Fibroblast of skin of right quadriceps (primary cell): ENCODE measurements at places on chromosomes 13 and 19.

DNA sequence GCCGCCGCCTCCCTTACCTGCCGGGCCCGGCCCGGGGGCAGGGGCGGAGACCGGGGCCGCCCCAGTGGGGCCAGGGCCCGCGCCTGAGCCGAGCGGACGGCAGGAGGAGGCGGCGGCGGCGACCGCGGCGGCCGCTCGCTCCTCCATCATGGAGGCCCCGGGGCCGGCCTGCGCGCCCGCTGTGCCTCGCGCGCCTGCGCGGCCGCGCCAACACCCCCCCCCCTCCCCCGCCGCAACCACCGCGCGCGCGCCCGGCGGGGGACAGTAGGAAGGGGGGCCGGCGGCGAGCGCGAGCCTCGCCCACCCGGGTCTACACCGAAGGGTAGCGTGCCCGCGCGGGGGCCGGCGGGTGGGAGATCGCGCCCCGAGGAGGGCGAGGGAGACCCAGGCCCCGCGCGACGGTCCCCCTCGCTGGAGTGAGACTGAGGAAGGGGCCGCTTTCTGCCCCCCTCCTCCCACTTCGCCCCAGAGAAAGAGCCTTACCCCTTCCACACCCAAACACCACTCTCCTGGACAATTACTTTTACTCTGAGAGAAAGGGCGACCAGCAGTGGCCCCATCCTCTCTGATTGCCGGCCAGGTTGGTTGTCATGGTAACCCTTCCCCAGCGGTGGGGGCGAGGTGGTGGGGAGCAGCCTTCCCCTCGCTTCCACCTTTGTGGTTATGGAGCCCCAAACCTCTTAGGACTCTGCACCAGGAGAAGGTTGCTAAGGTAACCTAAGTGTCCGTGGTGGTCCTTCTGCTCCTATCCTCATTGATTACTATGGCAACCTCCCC is at the start of gene STRN4:
STRN4 (minus strand) TSS at position 170 of the 777 bp plus-strand sequence; CDS start at position 150, 20 bp downstream.
- peak; percentile 61 for DNase-seq

DNA sequence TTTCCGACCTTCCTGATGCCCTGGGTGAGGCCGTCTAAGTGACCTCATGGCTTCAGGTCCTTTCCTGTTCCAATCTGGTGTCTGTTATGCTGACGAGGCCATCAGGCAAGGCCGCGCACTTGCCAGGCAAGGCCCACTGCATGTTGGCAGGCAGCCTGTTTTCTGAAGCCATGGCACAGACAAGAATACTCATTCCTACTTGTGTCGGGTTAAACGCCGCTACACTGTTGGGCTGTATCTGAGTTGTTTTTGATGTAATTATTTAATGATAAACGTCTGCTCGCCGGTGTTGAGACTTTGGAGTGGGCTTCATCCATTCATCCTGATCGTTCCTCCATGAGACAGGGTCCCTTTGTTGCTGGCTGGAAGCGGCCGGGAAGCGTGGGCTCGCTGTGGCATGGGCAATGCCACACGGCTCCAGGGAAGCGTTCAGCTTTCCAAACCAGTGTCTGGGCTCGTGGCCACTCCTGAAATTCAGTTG is 92.1 kb downstream of the ATP11A start:
- no peak for DNase-seq

DNA sequence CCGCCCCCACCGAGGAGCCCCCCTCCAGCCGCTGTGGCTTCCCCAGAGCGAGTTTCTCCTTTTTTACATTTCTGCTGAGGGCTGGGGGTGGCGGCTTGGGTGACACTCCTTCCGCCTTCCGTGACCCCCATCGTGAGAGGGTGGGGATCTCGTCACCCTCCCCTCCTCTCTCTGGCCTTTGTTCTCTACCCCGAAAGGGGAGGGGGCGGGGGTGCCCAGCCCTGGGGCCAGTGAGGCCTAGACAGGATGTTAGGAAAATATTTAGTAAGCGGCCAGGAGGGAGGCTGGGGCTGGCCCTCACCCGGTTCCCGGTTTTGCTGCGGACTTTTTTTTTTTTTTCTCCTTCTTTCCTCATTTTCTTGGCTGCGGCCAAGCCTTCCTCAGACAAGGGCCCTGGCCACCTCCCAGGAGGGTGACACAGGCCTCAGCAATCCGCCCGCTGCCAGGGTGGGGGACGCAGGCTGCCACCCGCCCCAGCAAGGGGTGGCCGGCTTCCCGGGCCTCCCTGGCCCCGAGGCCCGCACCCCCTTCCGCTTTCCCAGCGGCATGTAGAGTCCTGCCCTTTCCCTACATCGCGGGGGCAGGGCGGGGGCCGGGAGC is 3.9 kb downstream of the MIDN start:
- peak; percentile 96 for DNase-seq

- no peak for DNase-seq
Measured at GRCh38 chr13:40446365-40446764, 220.1 kb downstream of the FOXO1 start.

GRCh38 chr19:54502518-54503048 is at the start of gene LAIR2:
TSS of gene LAIR2 (plus strand) at chr19:54502831. CDS start at chr19:54502919, 88 bp downstream.
- no peak for DNase-seq

- peak; percentile 93 for DNase-seq
Measured at GRCh38 chr13:111210544-111211469, 95.7 kb downstream of the ARHGEF7 start.

DNA sequence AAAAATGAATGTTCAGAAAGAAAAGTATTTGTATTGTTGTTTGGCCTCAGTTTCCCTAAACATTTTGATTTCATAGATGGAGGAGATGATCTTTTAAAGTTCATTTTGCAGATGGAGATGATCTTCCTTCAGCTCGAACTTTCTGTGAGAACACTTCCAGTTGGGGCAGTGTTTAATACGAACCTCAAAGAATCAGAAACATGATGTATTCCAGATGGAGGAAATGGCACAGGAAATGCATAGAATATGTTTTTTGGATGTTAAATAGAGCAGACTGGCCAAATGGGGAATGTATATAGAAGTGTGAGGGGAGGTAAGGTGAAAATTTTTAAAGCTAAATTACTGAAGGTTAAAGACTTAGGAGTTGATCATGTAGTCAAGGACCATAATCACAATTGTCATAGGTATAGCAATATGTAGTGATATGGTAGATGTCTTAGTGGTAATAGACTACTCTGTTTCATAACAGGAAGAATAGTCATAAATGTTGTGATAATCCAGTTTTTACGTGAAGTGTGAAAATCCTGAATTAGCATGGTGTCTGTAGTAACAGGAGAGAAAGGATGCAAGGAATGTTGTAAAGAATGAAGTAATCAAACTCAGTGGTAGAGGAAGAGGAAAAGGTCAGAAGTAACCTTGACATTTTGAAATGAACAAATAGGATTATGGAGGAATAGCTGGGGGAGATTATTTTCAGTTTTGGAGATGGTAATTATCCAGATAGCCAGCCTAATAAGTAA is 5.1 kb downstream of the RAP2A start:
- peak; percentile 25 for DNase-seq

- DNase-seq: no peak
Measured at GRCh38 chr19:15285896-15286591, 46.3 kb downstream of the BRD4 start.

DNA sequence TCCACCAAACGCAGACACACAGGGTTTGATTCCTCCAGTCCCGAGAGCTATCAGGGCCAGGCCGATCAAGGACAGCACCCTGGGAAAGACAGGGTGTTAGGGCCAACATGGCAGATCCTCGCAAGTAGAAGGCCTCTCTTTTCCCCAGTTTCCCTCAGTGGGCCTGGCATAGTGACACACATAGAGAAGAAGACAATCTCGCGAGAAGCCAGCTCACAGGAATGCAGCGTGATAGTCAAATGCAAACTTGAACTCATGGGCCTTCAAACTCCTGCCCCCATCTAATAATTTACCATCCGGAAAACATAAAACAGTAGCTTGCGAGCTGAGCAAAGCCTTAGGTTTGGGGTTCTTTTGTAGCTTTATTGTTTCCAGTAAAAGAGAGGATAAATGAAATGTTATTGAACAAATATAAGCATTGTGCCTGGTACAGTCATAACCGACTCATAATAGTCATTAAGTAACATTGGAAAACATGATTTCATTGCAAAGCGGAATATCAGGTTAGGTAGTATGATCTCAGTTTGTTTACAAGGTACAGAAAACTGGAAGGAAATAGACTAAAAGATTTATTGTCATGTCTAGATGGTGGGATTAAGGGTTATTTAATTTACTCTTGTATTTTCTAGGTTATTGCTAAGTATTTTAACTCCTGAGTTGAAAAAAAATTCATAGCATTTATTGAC is 30.5 kb downstream of the SLC15A1 start:
- DNase-seq: no peak

DNA sequence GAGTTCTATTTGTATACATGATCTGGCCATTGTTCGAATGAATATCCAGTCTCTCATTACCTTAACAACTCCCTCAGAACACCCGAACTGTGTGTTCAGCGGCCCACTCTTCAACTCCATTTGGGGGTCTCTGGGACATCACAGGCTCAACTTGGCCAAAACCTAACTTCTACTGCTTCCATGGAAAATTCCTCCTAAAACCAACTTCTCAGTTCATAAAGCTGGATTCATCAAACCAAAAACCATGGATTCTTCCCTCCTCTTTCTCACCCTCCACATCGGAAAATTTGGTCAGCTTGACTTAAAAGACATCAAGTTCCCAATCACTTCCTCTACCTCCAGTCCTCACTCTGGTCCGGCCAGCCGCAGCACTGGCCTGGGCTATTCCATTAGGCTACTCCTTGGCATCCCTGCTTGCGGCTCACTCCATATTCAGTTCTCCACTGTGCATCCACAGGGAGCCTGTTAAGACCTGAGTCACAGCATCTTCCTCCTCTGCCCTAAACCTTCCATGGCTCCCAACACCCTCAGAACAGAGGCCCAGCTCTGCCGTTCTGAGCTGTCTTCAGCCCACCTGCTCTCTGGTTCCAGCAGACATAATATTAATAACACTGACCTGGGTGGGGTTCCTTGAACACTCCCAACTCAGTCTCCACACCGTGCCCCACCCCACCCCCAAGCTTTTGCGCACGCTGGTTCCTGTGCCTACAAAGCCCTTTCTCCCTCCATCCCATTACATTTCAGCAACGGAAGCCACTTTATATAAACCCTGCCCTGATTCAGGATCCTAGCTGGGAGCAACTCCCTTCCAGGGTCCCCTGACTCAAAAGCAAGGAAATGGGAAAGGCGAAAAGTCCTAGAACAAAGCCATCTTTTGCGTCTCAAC is 1.1 kb downstream of the ZNF792 start:
- no peak for DNase-seq

- no peak for DNase-seq
Measured at GRCh38 chr19:56301886-56302620, 12.6 kb downstream of the ZSCAN5A start.
